Omental fat pad (tissue), 4 donors: ENCODE measurements at places on chromosomes 4 and X. TPM values are rescaled to one million over a fixed set of nuclear protein-coding genes. Genes with fewer than 3 reads are reported as not detected.

DNA sequence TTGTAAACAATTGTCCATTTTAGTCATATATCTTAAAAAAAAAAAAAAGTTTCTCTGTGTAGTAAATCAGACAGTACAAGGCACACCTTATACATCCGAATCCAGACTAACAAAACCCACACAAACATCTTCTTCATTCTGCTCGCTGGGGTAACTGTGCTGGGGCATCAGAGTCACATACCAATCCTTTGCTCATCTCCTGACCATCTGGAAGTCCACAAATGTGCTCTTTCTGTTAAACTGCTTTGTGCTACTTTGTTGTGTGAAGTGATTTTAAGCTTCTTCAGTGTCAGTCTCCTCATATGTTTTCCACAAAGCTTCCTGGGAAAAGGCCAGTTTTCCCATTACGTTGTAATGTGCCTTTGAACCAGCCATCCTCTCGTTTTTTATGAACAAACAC lies 86.2 kb upstream of the CBR4 start:
- DNase-seq = no peak

FAM53A gene
- 10.9 TPM for total RNA-seq

FIP1L1 gene
- total RNA-seq = 37.6 TPM

AREG gene
- 46.2 TPM for total RNA-seq

DNA sequence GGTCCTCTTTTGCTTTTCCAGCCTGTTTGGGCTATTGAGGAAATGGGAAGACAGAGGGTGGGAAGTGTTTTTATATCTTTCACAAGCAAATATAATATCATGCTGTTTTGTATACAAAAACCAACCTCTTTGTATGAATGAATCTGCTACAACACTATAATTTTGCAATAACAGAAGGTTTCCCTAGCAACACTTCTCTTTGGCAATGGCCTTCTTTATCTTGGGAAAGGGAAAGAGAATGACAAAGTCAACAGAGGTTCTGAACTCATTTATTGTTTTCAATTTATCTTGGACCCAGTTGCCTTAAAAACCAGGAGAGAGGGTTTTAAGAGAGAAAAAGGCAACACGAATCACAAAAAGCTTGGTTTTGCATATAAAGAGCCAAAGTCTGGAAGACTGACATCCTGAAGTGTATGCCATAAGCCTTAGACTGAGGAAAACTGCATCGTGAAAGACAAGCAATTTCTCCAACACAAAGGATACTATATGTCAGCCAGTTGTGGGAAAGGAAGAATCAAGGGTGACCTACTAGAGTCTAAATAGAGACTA lies 121.8 kb upstream of the FAM241A start:
- no peak for DNase-seq

DNA sequence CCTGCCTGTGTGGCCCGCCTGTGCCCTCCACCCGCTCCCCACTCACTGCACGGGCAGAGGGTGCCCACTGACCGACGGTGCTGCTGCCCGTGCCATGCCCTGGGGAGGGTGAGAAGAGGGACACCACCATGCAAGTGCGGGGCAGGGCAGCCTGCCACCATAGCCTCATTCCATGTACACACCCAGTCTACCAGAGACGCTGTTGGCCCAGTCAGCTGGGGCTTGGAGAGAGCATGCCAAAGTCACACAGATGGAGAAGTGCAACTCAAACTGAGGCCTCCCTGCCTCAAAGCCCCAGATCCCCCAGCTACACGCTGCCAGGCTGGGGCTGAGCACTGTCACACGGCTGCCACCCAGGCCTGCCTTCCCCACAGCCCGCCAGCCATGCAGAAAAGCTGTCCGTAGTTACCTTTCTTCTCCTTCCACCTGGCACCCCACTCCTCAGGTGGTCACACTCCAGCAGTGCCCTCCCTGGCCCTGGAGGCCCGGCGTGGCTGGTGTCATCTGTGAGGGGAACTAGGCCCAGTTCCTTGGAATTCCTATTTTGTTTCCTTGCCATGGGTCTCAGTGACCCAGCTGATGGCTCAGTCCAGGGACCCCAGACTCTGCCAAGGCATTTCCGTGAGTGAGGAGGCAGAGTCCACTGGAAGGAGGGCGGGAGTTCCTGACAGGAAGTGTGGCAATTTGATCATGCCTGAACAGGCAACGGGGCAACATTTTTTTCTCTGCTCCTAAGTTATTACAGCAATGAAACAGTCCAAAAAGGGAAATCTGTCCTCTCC lies at the start of gene SLC2A9:
Gene SLC2A9 (minus strand): TSS at position 627 of the 782 bp plus-strand sequence. CDS start 68 bp downstream, at position 559.
- no peak for DNase-seq

GRCh38 chr4:168524006-168524405 lies 27.2 kb downstream of the PALLD start:
- DNase-seq = no peak

DNA sequence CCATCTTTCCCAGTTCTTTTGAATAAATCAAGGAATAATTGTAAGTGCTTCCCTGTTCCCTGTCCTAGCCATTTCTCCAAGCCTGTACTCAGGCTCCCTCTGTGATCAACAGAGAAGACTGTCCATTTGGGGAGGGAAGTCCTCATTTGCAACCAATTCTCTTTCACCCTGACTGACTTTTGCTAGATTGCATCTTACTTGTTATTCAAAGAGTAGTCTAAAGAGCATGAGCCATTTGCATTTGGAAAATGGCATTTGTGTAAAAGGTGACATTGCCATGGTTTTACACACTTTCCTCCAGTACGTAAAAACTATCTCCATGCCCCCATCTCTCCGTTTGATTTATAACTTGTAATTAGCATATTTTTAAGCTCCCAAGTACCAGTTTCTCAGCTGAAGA lies 110.6 kb downstream of the MBNL3 start:
- no peak for DNase-seq

- no peak for DNase-seq
These were observed 222.8 kb downstream of the FRMPD4 start for GRCh38 chrX:12360986-12361598.

CXCL1 gene
- 8.4 TPM for total RNA-seq

DNA sequence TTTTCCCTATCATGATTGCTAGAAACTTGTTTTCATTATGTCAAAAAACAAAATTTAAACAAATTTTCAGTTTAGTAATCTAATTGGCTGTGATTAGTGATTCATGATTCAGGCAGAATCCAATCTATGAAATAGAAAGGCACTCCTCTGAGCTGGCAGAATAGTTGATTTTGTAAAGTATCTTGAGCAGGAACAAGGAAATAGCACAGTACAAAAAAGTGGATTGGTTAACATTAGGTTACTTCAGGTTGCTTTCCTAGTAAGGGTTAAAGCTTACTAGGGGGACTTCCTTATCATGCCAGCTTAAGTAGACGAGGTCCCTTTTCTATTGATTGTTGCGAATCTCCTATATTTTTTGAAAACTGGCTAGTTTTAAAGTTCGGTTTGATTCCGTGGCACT lies 43.4 kb upstream of the PRDM5 start:
- no peak for DNase-seq

DNA sequence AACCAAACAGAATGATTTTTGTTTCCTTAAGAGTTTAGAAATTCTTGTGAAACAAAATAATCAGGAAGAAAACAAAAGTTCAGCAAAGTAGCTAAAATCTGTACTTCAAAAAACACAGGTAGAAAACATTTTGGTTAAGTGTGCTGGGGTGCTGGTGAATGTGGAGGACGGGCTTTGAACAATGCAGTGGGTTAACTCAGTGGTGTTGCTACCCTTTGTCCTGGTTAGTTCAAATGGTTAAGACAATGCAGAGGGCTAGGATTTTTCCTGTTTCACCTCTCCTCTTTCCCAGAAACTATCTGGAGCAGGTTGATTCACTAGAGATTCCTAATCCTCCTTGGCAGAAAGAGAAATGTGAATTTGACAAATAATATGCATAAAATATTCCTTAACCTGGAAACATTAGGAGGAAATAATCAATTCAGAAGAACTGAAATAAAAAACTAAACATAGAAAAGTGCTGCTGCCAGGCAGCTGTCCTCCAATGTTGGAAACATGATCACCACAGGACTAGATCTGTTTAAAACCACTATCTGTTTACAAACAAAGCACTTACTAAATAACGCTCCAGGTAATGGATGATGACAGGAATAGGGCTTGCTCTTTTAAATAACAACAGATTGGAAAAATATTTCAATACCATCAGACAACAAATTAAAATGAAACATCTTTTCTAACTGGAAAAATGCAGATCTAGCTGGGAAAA lies 148.9 kb downstream of the MAML3 start:
- DNase-seq = no peak

GRCh38 chr4:154205471-154205870 lies 286.1 kb downstream of the DCHS2 start:
- DNase-seq = no peak

DNA sequence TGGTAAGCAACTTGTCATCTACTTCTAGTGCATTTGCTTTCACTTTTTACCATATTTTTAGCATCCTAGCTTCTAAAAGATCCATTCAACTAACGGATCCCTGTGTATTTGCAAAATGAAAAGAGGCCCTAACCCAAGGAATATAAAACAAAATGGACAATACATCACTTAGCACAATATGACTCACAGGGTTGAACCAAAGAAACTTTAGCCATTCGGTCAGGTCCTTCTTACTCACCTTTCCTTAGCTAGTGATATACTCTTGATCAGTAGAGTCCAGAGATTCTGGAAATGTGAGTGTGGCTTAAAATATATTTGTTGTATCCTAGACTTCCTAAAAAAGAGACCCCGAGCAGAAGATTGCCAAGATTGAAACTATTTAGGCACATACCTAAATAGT lies 19.5 kb downstream of the TMPRSS11E start:
- no peak for DNase-seq

- DNase-seq = no peak
These were observed 81.9 kb downstream of the HPRT1 start for GRCh38 chrX:134541906-134542305.

DNA sequence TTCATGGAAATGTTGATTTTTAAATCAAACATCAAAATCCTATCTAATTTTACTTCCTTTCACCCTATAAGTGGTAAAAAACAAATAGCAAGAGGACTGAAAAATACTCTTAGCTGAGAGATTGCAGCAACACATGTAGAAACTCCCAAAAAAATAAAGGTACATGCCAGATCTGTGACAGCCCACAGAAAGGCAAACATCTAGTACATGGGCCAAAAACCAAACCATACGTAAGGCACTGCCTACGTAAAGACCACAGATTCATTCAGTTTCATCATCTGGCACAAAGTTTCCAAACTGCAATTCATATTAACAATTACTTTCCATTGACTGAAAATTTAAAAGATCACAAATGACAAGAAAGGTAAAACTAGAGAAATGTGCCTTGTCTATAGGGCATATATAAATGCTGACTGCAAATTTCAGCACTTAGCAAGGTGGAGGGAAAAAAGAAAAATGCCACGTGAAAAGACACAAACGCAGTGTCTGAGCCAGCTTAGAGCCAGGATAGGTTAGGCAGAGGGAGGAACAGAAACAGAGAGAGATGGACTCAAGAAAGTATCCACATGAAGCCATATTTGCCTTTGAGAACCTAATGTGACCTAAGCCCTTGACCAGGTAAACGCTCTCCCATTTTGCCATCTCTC lies 88.1 kb downstream of the TSPAN5 start:
- no peak for DNase-seq
